ENCODE measurements at places on chromosomes 1 and 21. TPM values are rescaled to one million over a fixed set of nuclear protein-coding genes. Genes with fewer than 3 reads are reported as not detected.

The LMX1A gene
- total RNA-seq = not detected

The BLACAT1 gene
- total RNA-seq = 0.98 TPM

The MYBPH gene
- total RNA-seq = not detected

GRCh38 chr1:53510215-53510614 is 51.0 kb downstream of the DMRTB1 start:
- DNase-seq = no peak

- DNase-seq = no peak
These were observed 13.7 kb upstream of the E2F2 start for GRCh38 chr1:23544444-23545389.

DNA sequence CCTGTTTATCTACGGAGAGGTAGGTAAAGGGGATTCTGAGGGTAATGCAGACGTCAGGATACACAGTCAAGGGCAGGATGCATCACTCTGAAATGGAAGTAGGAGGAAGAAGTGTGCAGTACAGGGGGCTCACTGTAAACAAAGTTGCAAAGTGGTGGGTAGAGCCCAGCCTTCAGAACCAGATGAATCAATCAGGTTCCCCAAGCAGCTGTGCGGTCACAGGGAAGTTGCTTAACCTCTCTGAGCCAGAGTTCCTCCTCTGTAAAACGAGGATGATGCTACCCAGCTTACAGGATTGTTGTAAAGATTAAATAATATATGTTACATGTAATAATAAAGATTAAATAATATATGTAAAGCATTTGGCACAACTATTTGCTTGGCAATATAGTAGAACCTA is 13.5 kb upstream of the MYOM3 start:
- no peak for DNase-seq
